ENCODE measurements at places on chromosomes 7 and 10. TPM values are rescaled to one million over a fixed set of nuclear protein-coding genes. Genes with fewer than 3 reads are reported as not detected.

The SCD gene
- 68.3 TPM for total RNA-seq

- DNase-seq: no peak
These were observed 57.8 kb downstream of the RASGEF1A start for GRCh38 chr10:43209074-43209455.

- peak; percentile 79 for DNase-seq
These were observed 111.8 kb upstream of the AGR3 start for GRCh38 chr7:16993543-16993942.

- no peak for DNase-seq
These were observed 269.8 kb downstream of the FZD1 start for GRCh38 chr7:91533996-91534395.

DNA sequence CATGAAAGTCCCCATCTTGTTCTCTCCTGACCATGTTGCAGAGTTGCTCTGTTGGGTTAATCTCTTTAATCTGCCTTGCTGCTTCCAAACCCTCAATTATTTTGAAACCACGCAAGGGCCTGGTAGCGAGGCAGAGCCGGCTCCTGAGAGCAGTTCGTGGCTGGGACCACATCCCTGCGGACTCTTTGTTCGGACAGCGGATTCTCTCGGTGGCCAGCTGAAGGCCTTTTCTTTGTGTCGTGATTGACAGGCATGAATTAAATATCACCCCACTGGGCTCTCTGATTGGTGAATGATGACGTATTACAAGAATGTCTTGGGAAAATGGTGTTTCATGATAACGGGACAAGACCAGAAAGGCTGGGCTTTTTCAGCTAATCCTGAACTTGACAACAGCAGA, 66.9 kb upstream of the ARHGAP21 start:
- no peak for DNase-seq

The STEAP1 gene
- total RNA-seq: 30.0 TPM

GRCh38 chr7:70539205-70539604, 592.7 kb upstream of the GALNT17 start:
- no peak for DNase-seq

The ITGA8 gene
- total RNA-seq: 7.6 TPM

DNA sequence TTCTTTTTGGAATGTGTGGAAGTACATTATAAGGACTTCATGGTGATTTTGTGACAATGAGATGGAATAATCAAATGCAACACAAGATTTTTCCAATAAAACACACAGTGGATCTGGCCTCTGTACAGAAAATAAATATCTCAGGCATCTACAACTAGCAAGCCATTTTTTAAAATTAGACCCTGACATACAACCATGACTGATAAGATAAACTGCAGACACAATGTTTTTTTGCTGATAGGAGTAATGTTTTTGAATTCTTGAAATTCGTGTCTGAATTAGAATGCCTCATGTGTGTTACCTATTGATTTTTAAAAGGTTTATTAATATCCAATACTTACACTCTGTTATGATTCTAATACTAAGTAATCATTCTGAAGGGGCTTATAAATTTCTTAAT, 328.1 kb downstream of the HGF start:
- no peak for DNase-seq

GRCh38 chr10:125141860-125142484, 18.4 kb downstream of the CTBP2 start:
- DNase-seq: no peak

DNA sequence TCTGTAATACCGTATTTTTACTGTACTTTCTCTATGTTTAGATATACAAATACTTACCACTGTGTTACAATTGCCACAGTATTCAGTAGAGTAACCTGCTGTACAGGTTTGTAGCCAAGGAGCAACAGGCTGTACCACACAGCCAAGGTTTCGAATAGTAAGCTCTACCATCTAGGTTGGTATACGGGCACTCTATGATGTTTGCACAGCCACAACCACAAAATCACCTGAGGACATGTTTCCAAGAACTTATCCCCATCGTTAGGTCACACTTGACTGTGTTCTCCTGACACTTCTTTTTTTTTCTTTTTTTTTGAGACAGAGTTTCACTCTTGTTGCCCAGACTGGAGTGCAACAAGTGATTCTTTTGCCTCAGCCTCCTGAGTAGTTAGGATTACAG, 134.6 kb upstream of the TRIM24 start:
- no peak for DNase-seq

- no peak for DNase-seq
These were observed 227.2 kb downstream of the NSUN6 start for GRCh38 chr10:18424200-18424599.

- no peak for DNase-seq
These were observed 286.4 kb downstream of the WDR11 start for GRCh38 chr10:121137533-121137932.

- DNase-seq: no peak
These were observed 116.8 kb upstream of the ZNF32 start for GRCh38 chr10:43765516-43765915.

DNA sequence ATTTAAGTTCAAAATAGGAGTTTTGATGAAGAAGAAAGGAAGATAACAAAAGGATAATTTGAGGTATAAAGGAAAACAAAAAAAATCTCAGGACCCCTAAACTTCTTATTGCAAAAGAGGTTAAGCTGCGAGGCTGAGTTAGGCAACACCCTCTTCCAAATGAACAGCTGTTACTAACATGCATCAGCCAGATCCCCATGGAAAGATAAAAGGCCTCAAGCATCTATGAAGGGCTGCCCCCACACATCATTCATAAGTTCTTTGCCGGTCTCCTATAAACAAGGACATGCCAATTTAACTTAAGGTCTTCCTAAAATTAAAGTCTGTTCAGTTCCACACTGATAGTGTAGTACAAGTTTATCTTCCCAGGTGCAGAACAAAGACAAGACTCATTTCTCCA, 75.8 kb upstream of the IMMP2L start:
- no peak for DNase-seq

The GIMAP7 gene
- total RNA-seq: not detected

- peak; percentile 2 for DNase-seq
These were observed 59.2 kb upstream of the MTPN start for GRCh38 chr7:136036336-136036735.
